Peyer's patch (tissue), 4 donors: ENCODE measurements at places on chromosomes 5 and 9. TPM values are rescaled to one million over a fixed set of nuclear protein-coding genes. Genes with fewer than 3 reads are reported as not detected.
A peak's percentile ranks its signal among the peaks of the same experiment; 100 is the strongest.

GRCh38 chr5:126965061-126965475 lies 65.3 kb downstream of the MARCHF3 start:
- DNase-seq, result no peak
- no peak overlapping the region for H3K27ac ChIP-seq
- H3K27me3 ChIP-seq, result no peaks in the 10 kb centered on the region
- H3K4me1 ChIP-seq, result no peaks in the 10 kb centered on the region
- H3K4me3 ChIP-seq, result no peak overlapping the region

- H3K4me3 ChIP-seq, result no peak overlapping the region
- H3K27ac ChIP-seq, result no peak overlapping the region
- no peak for DNase-seq
- H3K27me3 ChIP-seq, result no peaks in the 10 kb centered on the region
- H3K36me3 ChIP-seq, result no peaks in the 10 kb centered on the region
These were observed 252.6 kb downstream of the ACTL7B start for GRCh38 chr9:108603141-108603540.

DNA sequence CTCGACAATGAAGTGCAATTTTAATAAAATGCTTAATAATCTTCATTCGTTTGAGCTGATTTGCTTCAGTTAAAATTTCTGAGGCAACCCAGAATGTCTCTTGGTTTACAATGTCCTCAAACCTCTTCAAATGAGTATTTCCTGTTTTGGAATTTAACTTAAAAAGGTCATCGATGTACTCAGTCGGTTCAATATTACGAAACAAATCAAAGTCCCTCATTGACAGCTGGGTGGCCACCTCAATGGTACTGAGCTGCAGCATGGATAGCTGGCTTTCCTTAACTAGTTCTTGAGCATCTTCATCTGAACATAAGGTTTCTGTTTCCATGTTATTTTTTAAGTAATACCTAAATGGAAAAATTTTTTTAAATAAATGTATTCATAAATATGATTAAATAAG lies 173.3 kb downstream of the RAPGEF6 start:
- no peak overlapping the region for H3K27ac ChIP-seq
- peaks cover 8% of the 10 kb centered on the region for H3K36me3 ChIP-seq
- no peak overlapping the region for H3K4me3 ChIP-seq
- no peak for DNase-seq
- H3K27me3 ChIP-seq, result no peaks in the 10 kb centered on the region

- no peaks in the 10 kb centered on the region for H3K27me3 ChIP-seq
- no peaks in the 10 kb centered on the region for H3K36me3 ChIP-seq
- no peaks in the 10 kb centered on the region for H3K4me1 ChIP-seq
- H3K27ac ChIP-seq, result no peak overlapping the region
- DNase-seq, result no peak
- no peak overlapping the region for H3K4me3 ChIP-seq
These were observed 124.3 kb upstream of the SLC25A48 start for GRCh38 chr5:135710045-135710675.

GRCh38 chr5:12805165-12805698 lies 901.0 kb upstream of the CTNND2 start:
- H3K27me3 ChIP-seq, result no peaks in the 10 kb centered on the region
- no peak for DNase-seq
- H3K27ac ChIP-seq, result no peak overlapping the region
- H3K4me3 ChIP-seq, result no peak overlapping the region
- H3K4me1 ChIP-seq, result no peaks in the 10 kb centered on the region

DNA sequence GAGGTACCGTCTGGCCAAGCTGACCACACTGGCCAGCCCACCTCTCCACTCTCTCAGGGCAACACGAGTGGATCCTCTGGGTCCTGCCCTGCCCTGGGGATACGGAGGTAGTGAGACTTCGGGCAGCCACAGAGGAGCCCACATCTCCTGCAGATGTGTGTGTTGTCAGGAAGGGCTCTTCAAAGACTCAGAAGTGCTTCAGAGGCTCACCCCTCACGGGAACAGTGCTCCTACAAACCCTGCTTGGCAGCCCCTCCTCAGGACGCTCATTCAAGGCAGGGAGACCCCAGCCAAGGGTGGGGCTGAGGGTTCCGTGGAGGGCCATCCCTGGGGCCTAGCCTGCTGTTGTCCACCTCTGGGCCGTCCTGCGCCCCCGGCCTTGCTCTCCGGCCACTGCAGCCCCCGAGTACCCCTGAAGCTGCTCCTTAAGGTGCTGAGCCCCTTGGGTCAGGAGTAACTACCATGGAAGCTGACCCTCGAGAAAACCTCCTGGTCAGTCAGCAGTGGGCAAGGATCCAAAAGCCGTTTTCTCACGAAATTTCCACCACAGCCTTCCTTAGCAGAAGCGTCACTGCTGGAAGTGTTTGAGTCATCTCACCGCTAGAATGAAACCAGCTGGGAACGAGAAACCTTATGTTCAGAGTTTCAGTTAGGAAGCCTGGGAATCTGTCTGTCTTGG lies 23.2 kb upstream of the LRRC14B start:
- H3K4me3 ChIP-seq, result no peak overlapping the region
- H3K4me1 ChIP-seq, result no peaks in the 10 kb centered on the region
- no peaks in the 10 kb centered on the region for H3K27me3 ChIP-seq
- DNase-seq, result peak; percentile 34

- H3K27me3 ChIP-seq, result no peaks in the 10 kb centered on the region
- no peaks in the 10 kb centered on the region for H3K4me1 ChIP-seq
- no peak overlapping the region for H3K27ac ChIP-seq
- DNase-seq, result peak; percentile 61
- no peaks in the 10 kb centered on the region for H3K36me3 ChIP-seq
These were observed 11.3 kb downstream of the MSX2 start for GRCh38 chr5:174735498-174736330.

DNA sequence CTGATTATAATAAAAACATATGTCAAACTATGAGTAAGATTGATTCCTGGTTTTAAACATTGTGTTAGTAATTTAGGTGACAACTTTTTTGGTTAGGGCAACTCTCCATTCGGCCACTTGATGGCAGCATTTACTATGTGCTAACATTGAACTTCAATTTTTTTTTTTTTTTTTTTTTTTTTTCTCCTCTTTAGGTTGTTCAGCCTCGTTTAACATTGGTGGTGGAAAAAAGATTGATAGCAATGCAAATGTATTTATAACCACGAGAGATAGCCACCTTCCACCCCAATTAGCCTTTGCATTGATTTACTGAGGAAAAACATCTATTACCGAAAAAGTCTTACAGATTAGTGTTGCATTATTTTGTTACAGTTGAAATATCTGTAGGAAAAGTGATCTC lies 159.1 kb downstream of the CSNK1G3 start:
- H3K36me3 ChIP-seq, result no peaks in the 10 kb centered on the region
- no peaks in the 10 kb centered on the region for H3K27me3 ChIP-seq
- peak; percentile 76 for DNase-seq
- H3K4me3 ChIP-seq, result no peak overlapping the region
- no peak overlapping the region for H3K27ac ChIP-seq

DNA sequence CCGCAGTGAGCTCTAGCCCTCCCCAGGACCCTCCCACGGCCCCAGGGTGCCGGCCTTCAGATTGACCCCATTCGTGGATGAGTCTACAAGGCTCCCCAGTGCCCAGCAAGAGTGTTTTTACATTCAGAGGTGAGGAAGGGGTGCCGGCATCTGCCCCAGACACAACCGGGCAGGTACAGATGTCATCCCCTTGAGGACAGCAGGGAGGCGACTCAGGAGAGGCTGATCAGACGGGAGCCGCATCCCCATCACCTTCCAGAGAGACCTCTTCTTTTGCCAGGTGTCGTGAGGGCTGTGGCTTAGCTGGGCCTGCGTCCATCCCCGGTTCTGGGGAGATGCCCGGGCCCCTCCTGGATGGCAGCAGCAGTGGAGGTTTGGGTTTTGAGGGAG lies 4.3 kb upstream of the LRRC14B start:
- no peaks in the 10 kb centered on the region for H3K36me3 ChIP-seq
- no peak overlapping the region for H3K4me3 ChIP-seq
- H3K27ac ChIP-seq, result no peak overlapping the region
- no peak for DNase-seq
- peaks cover 3% of the 10 kb centered on the region for H3K4me1 ChIP-seq
- no peaks in the 10 kb centered on the region for H3K27me3 ChIP-seq

- no peaks in the 10 kb centered on the region for H3K4me1 ChIP-seq
- DNase-seq, result no peak
- no peak overlapping the region for H3K4me3 ChIP-seq
- H3K27me3 ChIP-seq, result no peaks in the 10 kb centered on the region
These were observed 232.1 kb downstream of the SH3GL2 start for GRCh38 chr9:17810728-17811571.

DNA sequence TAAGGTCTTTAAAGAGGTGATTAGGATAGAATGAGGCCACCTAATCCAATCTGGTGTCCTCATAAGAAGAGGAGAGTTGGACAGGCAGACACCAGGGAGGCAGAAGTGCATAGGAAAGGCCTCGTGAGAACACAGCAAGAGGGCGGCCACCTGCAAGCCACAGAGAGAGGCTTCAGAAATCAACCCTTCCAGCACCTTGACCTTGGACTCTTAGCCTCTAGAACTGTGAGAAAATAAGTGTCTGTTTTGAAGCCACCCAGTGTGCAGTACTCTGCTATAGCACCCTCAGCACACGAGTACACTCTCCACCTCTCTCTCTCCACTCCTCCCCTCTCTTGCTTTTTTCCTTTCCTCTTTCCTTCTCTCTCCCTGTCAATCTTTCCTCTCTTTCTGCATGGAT lies 26.8 kb downstream of the NIPAL4 start:
- no peaks in the 10 kb centered on the region for H3K36me3 ChIP-seq
- no peaks in the 10 kb centered on the region for H3K27me3 ChIP-seq
- no peak for DNase-seq

GRCh38 chr9:96014078-96014477 lies 138.6 kb downstream of the ERCC6L2 start:
- no peaks in the 10 kb centered on the region for H3K36me3 ChIP-seq
- no peaks in the 10 kb centered on the region for H3K4me1 ChIP-seq
- H3K27ac ChIP-seq, result peak overlapping the region; percentile 52
- H3K27me3 ChIP-seq, result no peaks in the 10 kb centered on the region

GRCh38 chr5:136082390-136083193 lies 50.1 kb upstream of the SMAD5 start:
- H3K4me3 ChIP-seq, result no peak overlapping the region
- no peaks in the 10 kb centered on the region for H3K27me3 ChIP-seq
- no peaks in the 10 kb centered on the region for H3K4me1 ChIP-seq
- peak; percentile 78 for DNase-seq

DNA sequence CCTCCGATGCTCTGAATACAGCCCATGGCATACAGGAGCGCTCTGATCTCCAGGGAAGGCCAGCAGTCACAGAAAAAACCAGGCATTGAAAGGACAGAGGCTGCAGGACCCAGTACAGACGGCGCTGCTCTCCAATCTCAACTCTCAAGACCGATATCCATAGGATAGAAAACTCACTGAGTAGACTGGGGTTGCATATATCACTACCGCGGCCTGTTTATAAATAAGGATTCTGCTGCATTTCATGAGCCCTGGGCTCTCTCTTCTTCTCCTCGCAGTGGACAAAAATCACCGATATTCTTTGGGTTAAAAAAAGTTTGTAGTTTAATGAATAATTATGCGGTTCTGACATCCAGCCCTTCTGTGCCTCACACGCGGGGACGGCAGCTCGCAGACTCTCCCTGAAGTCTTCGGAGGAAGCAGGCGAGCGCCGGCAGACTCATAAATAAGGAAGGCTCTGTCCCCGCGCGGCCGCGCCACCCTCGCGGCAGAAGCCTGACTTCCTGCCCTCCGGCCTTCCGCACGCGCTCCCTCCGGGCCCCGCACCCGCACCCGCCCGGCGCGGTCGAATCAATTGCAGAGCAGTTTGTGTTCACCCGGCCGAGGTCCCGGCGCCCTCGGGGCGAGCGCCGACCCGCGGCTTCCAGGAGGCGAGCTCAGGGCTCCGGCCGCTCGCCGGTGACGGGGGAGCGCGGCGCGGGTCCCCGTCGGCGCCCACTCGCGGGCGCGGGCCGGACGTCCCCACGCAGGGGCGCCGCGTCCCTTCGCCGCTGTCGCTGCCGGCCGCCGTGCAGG lies at the start of gene FAM78A:
FAM78A (minus strand) TSS at position 417 of the 795 bp plus-strand sequence; CDS start at position 86, 331 bp downstream.
- no peaks in the 10 kb centered on the region for H3K36me3 ChIP-seq
- peaks cover 6% of the 10 kb centered on the region for H3K4me1 ChIP-seq
- peak; percentile 83 for DNase-seq

DNA sequence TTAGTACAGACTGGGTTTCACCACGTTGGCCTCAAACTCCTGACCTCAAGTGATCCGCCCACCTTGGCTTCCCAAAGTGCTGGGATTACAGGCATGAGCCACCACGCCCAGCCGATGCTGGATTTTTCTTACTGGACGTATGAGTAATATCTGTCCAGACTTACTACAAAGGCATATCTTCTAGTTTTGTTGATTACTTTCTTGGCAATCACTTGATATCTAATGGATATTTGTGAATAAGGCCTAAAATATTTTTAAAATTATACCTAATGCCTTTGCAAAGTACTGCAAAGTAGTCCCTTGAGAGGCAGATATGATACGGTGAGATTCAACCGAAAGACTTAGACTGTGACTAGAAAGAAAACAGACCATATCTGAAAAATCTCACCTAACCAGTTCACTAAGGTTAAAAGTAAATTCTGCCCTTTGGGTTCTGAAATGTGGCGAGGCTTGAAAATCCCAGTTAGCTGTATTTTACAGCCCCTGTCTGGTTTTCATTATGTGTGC lies 152.1 kb downstream of the GNAQ start:
- peak overlapping the region; percentile 51 for H3K27ac ChIP-seq
- H3K36me3 ChIP-seq, result no peaks in the 10 kb centered on the region
- no peak overlapping the region for H3K4me3 ChIP-seq
- no peaks in the 10 kb centered on the region for H3K27me3 ChIP-seq
- DNase-seq, result peak; percentile 55

DNA sequence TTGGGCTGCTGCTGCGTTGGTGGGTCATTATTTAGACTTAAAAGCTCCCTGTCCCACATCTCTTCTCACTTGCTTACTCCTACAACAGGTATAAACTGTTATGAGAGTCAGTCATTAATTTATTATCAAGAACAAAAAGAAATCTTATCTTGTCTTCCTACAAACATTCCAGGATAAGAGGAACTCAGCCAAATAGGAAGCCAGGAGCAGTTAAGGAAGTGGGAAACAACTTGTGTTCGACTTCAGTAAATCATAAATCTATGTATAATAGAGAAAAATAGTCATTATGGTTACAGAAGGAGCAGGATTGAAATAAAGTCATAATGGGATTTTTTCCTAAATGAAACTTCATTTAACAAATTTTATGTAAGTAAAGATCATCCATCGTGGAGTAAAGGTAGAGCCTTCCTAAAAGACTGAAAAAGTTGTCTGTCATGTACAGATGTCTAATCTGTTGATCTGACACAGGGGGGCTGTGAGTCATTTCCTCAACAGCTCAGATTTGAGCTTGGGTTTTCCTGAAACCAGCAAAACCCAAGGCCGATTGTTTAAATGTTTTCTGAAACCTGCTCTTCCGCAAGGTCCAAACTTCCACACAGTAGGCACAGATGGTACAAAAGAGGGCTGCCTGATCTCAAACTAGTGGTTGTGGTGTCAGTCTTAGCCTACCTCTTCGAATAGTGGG lies 25.3 kb upstream of the LRRTM2 start:
- peaks cover 23% of the 10 kb centered on the region for H3K36me3 ChIP-seq
- no peaks in the 10 kb centered on the region for H3K4me1 ChIP-seq
- no peak overlapping the region for H3K4me3 ChIP-seq
- H3K27me3 ChIP-seq, result no peaks in the 10 kb centered on the region

The FAT2 gene
- not detected for total RNA-seq

The SHC3 gene
- total RNA-seq, result 5.0 TPM

The ORM1 gene
- not detected for total RNA-seq

The FCN2 gene
- total RNA-seq, result not detected

The AJM1 gene
- 17.4 TPM for total RNA-seq

The CEMIP2 gene
- 79.2 TPM for total RNA-seq

The ZNF474 gene
- total RNA-seq, result not detected

The GPSM1 gene
- 5.5 TPM for total RNA-seq

The KIF12 gene
- 85.3 TPM for total RNA-seq

The PFDN1 gene
- 90.6 TPM for total RNA-seq
